Testis (tissue), 5 donors: ENCODE measurements at places on chromosomes 3 and 15. TPM values are rescaled to one million over a fixed set of nuclear protein-coding genes. Genes with fewer than 3 reads are reported as not detected.

DNA sequence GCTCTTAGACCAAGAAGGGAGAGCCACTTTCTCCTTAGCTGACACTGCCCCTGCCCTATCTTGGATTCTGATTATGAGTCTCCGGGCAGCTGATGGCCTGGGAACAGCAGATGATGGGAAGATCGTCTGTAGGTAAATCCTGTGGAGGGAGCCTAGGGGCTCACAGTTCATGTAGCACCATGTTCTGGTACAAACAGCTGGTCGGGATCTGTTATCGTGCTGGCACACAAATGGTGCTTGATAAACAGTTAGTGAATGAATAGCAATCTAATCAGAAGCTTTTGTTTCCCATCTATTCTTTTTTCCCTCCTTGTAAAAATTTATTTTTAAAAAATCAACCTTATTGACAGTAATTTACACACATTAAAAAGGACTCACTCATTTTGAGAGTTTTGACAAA, 26.8 kb downstream of the CDCP1 start:
- H3K4me1 ChIP-seq: no peaks in the 10 kb centered on the region
- H3K27ac ChIP-seq: no peak overlapping the region
- no peak overlapping the region for H3K4me3 ChIP-seq

GRCh38 chr3:183988216-183988790, 29.4 kb downstream of the ABCC5 start:
- H3K27me3 ChIP-seq: no peaks in the 10 kb centered on the region
- DNase-seq: no peak
- H3K27ac ChIP-seq: no peak overlapping the region
- no peaks in the 10 kb centered on the region for H3K4me1 ChIP-seq

- no peaks in the 10 kb centered on the region for H3K4me1 ChIP-seq
- no peaks in the 10 kb centered on the region for H3K27me3 ChIP-seq
Observed at GRCh38 chr15:80449825-80450224, 45.6 kb downstream of the ARNT2 start.

- no peaks in the 10 kb centered on the region for H3K36me3 ChIP-seq
- no peak overlapping the region for H3K27ac ChIP-seq
- H3K4me3 ChIP-seq: no peak overlapping the region
- no peaks in the 10 kb centered on the region for H3K27me3 ChIP-seq
- no peaks in the 10 kb centered on the region for H3K4me1 ChIP-seq
- no peak for DNase-seq
Observed at GRCh38 chr15:57330619-57331340, 45.5 kb upstream of the CGNL1 start.

- peaks cover 4% of the 10 kb centered on the region for H3K4me1 ChIP-seq
- no peak for DNase-seq
- no peak overlapping the region for H3K4me3 ChIP-seq
- no peaks in the 10 kb centered on the region for H3K36me3 ChIP-seq
- no peak overlapping the region for H3K27ac ChIP-seq
- H3K27me3 ChIP-seq: no peaks in the 10 kb centered on the region
Observed at GRCh38 chr15:38048001-38048455, 113.6 kb downstream of the TMCO5A start.

GRCh38 chr15:89599021-89599420, 23.8 kb downstream of the TICRR start:
- no peak overlapping the region for H3K27ac ChIP-seq
- H3K27me3 ChIP-seq: no peaks in the 10 kb centered on the region
- no peaks in the 10 kb centered on the region for H3K4me1 ChIP-seq

DNA sequence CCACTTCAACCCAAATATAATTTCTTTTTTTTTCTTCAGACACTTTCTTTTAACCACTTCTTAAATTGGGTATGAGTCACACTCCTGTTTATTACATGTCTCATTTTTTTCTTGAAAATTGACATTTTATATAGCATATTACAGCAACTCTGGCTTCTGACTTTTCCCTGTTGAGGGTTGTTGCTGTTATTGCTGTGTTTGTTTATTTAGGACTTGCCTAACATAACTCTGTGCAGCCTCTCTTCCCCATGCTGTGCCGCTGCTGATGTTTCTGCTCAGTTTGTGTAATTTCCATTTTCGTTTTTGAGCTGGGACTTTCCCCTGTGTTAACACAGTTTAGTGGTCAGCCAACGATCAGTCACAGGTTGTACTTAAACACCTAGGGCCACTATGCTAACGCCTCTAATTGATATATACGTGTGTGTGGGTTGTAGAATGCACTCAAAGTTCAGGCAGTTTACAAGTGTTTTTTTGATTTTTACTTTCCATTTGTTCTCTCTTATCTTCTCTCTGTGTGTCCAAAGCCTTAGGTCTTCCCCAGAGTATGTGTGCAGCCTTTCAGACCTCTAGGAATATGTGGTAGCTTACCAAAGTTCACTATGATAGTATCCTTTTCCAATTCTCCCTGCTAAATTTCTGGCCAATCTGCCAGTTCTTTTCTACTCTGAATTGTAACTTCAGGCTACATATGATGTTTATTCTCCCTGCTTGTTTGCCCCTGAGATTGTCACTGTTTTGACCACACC, 337.2 kb downstream of the ZBTB20 start:
- H3K27ac ChIP-seq: no peak overlapping the region
- no peak overlapping the region for H3K4me3 ChIP-seq
- no peak for DNase-seq
- no peaks in the 10 kb centered on the region for H3K36me3 ChIP-seq
- no peaks in the 10 kb centered on the region for H3K4me1 ChIP-seq
- H3K27me3 ChIP-seq: no peaks in the 10 kb centered on the region

DNA sequence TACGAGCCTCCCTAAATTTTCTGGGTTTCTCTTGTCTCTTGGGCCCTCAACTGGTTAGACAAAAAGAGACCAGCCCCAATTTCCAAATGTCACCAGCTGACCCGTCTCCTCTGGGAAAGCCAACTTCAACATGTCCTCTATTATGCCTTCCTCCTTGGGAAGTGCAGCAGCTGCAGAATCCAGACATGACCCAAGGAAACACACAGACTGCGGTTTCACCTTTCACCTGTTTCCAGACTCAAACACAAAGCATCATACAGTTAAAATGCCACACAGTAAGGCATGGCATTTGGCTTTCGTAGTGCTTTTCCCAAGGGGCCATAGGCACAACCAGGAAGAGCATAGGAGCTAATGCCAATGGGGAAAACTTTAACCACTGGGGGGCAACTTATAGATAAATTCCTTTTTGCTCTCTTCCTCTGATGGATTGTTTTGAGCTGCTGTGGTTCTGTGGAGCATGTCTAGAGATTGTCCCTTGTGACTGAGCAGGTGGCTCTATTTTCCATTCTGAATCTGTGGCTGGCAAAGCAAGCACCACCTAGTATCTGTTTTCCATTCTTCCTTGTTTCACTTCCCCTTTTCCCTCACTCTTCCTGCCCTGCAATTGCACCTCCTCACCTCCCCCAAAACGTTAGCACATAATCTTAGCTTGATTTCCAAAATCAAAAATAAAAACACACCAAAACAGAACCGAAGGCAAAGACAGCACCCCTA, 49.3 kb downstream of the HHLA2 start:
- H3K36me3 ChIP-seq: no peaks in the 10 kb centered on the region
- no peaks in the 10 kb centered on the region for H3K27me3 ChIP-seq
- no peak overlapping the region for H3K4me3 ChIP-seq
- no peak for DNase-seq
- no peak overlapping the region for H3K27ac ChIP-seq

GRCh38 chr3:123089611-123090331, 22.9 kb downstream of the PDIA5 start:
- no peak overlapping the region for H3K4me3 ChIP-seq
- DNase-seq: peak; percentile 66
- no peaks in the 10 kb centered on the region for H3K27me3 ChIP-seq
- peaks cover 36% of the 10 kb centered on the region for H3K4me1 ChIP-seq
- H3K36me3 ChIP-seq: no peaks in the 10 kb centered on the region

DNA sequence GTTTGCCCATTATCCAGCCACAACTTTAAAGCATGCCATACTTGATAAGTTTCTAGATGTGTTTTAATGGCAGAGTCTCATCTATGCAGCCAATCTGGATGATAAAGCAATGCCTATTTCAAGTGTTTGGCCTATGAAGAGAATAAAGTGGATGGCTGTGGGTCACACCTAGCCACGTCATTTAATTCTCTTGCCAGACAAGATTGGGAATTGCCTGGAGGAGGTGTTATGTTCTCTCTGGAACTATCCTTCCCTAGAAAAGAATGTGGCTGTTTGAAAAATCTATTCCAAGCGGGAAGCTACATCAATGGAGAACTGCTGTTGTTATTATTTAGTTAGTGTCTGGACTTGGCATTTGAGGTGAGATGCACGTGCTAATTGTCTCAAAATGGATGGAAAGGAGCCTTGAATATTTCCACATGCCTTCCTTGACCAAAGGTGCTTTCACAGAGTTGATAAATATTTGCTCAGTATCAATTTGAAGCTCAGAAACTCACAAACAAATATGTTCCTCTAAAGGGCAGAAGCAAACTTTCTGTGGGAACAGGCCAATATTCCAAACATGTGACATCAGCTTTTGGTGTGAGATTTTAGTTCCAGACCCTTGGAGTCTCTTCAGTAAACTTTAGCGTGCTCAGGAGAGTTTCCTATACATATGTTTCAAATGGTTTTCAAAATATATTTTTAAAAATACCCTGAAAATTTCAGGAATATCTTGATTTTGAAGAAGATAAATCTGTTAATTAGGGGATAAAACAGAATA, 510.6 kb upstream of the SGO1 start:
- no peak overlapping the region for H3K27ac ChIP-seq
- no peak overlapping the region for H3K4me3 ChIP-seq
- no peak for DNase-seq
- H3K27me3 ChIP-seq: no peaks in the 10 kb centered on the region
- no peaks in the 10 kb centered on the region for H3K4me1 ChIP-seq

- no peaks in the 10 kb centered on the region for H3K36me3 ChIP-seq
- no peaks in the 10 kb centered on the region for H3K27me3 ChIP-seq
- no peak for DNase-seq
- H3K4me1 ChIP-seq: peaks cover 23% of the 10 kb centered on the region
- H3K27ac ChIP-seq: no peak overlapping the region
Observed at GRCh38 chr15:67164811-67165253, 89.6 kb downstream of the AAGAB start.

- H3K4me3 ChIP-seq: no peak overlapping the region
- no peaks in the 10 kb centered on the region for H3K27me3 ChIP-seq
- peak overlapping the region; percentile 31 for H3K27ac ChIP-seq
- H3K36me3 ChIP-seq: no peaks in the 10 kb centered on the region
Observed at GRCh38 chr3:134357914-134358811, 16.1 kb downstream of the AMOTL2 start.

DNA sequence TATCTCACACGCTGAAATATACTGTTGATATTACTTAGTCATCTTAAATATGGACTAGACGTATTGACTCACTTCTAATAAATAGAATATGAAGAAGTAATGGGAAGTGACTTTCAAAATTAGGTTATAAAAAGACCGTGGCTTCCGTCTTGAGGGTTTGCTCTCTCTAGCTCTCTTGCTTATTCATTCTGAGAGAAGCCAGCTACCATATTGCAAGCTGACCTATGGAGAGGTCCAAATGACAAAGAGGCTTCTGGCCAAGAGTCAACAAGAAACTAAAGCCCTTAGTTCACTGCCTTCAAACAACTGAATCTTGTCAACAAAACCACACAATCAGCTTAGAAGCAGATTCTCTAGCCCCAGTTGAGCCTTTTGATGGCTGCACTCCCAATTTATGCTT, 46.1 kb downstream of the SLC9C1 start:
- no peaks in the 10 kb centered on the region for H3K36me3 ChIP-seq
- DNase-seq: no peak
- H3K4me1 ChIP-seq: no peaks in the 10 kb centered on the region
- no peaks in the 10 kb centered on the region for H3K27me3 ChIP-seq
- H3K27ac ChIP-seq: no peak overlapping the region

- no peaks in the 10 kb centered on the region for H3K27me3 ChIP-seq
- H3K4me1 ChIP-seq: peaks cover 8% of the 10 kb centered on the region
- no peaks in the 10 kb centered on the region for H3K36me3 ChIP-seq
- H3K27ac ChIP-seq: peak overlapping the region; percentile 98
Observed at GRCh38 chr3:197752107-197752506, 2.4 kb downstream of the FYTTD1 start.

DNA sequence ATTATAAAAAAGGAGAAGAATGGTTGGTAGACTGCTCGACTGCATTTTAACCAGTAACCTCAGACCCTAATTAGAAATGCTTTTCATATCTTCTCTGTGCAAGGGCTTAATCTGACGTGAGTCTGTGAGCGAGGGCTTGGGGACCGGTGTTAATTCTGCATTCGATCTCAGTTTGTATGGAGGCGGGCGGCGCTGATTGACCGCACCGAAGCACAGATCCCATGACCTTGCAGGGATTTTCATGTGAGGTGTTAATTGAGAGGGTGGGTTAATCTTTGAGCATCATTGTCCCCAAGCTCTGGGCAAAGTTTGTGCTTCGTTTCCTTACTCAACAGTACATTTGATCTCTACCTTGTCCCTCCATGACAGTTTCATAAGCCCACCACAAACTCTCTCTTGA, 250.9 kb downstream of the NR2F2 start:
- H3K27ac ChIP-seq: no peak overlapping the region
- H3K27me3 ChIP-seq: no peaks in the 10 kb centered on the region
- DNase-seq: no peak
- no peaks in the 10 kb centered on the region for H3K36me3 ChIP-seq
- no peaks in the 10 kb centered on the region for H3K4me1 ChIP-seq
- H3K4me3 ChIP-seq: no peak overlapping the region

DNA sequence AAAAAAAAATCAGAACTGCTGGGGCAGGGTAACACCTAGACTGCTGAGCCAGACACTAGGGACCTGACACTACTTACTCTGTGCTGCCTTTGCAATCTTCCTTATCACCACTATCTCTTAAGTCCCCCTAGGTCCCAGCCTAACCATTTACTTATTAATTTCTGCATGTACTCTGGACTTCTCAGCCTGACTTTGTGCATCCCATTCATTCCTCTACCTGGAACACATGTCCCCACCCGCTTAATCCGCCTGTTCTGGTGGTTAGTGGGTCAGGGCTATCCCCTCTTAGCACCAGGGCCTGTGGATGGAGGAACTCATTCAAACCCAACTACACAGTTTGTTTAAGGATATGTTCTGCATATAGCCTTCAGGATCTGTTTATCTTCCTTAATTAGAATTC, 5.0 kb upstream of the CACNA1D start:
- no peak for DNase-seq
- no peaks in the 10 kb centered on the region for H3K36me3 ChIP-seq
- no peaks in the 10 kb centered on the region for H3K27me3 ChIP-seq
- H3K27ac ChIP-seq: no peak overlapping the region
- peaks cover 5% of the 10 kb centered on the region for H3K4me1 ChIP-seq

DNA sequence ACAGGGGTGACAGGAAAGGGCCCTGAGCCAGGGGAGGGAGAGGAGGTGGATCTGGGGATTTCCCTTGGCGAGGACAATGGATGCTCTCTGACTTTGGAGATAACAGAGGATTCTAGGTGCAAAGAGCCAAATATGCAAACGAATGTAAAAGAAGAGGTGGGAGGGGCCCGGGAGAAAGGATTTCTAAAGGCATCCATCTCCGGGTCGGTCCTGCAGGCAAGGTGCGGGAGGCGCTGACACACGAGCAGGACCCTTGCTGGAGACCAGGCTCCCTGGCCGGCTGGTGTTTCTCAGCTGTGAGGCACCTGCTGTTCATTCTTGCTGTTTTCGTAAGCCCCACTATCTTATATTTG, 115.2 kb upstream of the TLE3 start:
- H3K27me3 ChIP-seq: no peaks in the 10 kb centered on the region
- DNase-seq: no peak
- H3K36me3 ChIP-seq: no peaks in the 10 kb centered on the region
- peaks cover 3% of the 10 kb centered on the region for H3K4me1 ChIP-seq
- H3K4me3 ChIP-seq: no peak overlapping the region

Gene HIGD2B
- 10.2 TPM for polyA plus RNA-seq

Gene SERPINI1
- polyA plus RNA-seq: 13.3 TPM

Gene RETNLB
- polyA plus RNA-seq: not detected

Gene PRSS50
- polyA plus RNA-seq: 0.92 TPM

Gene PROK2
- 23.1 TPM for polyA plus RNA-seq

Gene INKA1
- 4.0 TPM for polyA plus RNA-seq

Gene CLDN18
- 2.6 TPM for polyA plus RNA-seq

Gene CHRM5
- polyA plus RNA-seq: 1.3 TPM

Gene EXD1
- polyA plus RNA-seq: 47.0 TPM

Gene SLC24A5
- polyA plus RNA-seq: 1.8 TPM
